ENCODE measurements at places on chromosomes 16 and 17. TPM values are rescaled to one million over a fixed set of nuclear protein-coding genes. Genes with fewer than 3 reads are reported as not detected.

- no peak for DNase-seq
Measured at GRCh38 chr17:74637265-74637664, 13.7 kb upstream of the CD300E start.

- DNase-seq, result no peak
Measured at GRCh38 chr17:57557834-57558681, 187.0 kb downstream of the CCDC182 start.

- DNase-seq, result peak; percentile 22
Measured at GRCh38 chr16:22098405-22099255, 6.3 kb downstream of the VWA3A start.

DNA sequence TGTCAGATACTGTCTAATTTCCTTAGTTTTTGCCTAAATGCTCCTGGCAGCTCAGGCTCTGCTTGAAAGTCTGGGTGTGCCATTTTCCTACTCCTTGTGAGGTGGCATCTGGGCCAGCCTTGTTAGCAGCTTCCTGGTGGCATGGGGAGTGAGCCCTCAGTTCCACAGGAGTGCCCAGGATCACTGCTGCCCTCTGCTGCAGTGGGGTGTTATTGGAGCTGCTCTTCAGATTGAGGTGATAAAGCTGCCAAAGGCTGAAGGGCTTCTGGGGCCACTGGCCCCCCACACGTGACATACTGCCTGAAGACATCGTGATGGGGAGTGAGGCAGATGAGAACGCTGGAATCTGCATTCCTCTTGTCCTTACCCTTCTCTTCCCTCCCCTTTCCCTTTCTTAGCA lies 27.4 kb downstream of the CEP95 start:
- no peak for DNase-seq

DNA sequence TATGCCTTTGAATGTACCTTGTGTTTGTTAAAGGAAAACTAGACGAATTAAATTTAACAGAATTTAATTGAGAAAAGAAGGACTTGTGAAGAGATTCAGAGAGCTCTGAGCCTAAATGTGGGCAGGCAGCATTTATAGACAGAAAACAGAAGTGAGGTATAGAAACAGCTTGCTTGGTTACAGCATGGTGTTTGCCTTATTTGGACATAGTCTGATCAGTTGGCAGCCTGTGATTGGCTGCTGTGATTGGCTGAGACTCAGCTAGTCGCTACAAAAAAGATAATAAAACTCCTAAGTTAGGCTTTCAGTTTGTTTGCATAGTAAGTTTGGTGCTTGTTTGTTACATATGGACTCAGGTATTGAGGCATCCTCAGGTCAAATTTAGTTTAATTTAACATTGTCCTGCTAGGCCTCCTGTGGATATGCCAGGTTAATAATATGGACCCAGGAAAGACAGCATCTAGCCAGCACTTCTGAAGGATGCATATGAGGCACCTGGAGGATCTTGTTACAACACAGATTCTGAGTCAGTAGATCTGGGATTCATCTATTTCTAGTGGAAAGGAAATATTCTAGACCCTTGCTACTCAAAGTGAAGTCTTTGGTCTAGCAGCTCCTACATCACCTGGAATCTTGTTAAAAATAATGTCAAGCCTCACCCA lies 43.4 kb downstream of the SLFN5 start:
- DNase-seq, result no peak

DNA sequence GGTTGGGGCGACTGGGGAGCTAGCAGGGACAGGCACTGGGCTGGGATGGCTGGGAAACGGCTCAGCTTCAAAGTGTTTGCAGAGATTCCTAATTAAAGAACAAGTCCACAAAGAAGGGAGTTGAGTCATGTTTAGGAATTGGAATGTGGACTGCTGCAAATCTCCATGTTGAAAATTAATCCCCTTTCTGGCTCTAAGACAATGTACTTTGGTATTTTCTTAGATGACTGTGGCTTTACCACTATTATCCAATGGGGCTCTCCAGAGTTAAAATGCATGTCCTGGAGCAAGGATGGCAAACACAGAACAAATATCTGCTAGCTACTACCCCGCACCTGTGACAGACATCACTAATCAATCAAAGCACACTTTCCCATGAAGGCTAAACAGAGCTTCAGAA lies 22.2 kb upstream of the WSCD1 start:
- DNase-seq, result no peak

The RDM1 gene
- 2.4 TPM for polyA plus RNA-seq

The SLFN14 gene
- 0.63 TPM for polyA plus RNA-seq

The DHRS7C gene
- not detected for polyA plus RNA-seq

The SCIMP gene
- 1.9 TPM for polyA plus RNA-seq

The PHOSPHO1 gene
- 1.3 TPM for polyA plus RNA-seq

The RPRML gene
- polyA plus RNA-seq, result not detected

The TEKT5 gene
- 0.16 TPM for polyA plus RNA-seq

The PLXDC1 gene
- 7.2 TPM for polyA plus RNA-seq

The KRTAP9-9 gene
- polyA plus RNA-seq, result not detected

Measured in left renal pelvis (tissue), 4 donors.